Fibroblast of pulmonary artery (primary cell): ENCODE measurements at places on chromosomes 3 and 15.

GRCh38 chr15:99365242-99365641 lies 114.0 kb downstream of the LRRC28 start:
- no peak for DNase-seq

DNA sequence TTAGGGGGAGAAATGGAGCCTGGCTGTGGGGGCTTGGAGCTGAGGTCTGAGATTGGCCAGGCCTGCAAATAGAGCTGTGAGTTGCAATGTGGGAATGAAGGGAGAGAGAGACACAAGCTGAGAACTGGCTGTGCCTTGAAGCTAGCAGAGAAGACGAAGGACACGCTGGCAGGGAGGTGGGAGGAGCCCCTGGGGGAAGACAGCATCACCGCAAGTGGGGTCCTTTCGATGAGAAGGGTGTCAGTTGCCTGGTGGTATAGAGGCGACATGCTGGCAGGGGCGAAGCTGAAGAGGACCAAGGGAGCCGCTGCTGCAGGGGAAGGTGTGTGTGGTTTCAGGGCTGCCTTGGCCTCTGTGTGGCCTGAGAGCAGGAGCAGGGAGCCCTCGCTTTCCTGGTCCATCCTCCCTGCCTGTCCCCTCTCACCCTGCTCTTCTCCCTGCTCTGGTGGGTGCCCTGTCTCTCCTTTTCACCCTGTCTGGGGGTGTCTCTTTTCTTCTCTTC lies 5.5 kb downstream of the RHCG start:
- DNase-seq = no peak

DNA sequence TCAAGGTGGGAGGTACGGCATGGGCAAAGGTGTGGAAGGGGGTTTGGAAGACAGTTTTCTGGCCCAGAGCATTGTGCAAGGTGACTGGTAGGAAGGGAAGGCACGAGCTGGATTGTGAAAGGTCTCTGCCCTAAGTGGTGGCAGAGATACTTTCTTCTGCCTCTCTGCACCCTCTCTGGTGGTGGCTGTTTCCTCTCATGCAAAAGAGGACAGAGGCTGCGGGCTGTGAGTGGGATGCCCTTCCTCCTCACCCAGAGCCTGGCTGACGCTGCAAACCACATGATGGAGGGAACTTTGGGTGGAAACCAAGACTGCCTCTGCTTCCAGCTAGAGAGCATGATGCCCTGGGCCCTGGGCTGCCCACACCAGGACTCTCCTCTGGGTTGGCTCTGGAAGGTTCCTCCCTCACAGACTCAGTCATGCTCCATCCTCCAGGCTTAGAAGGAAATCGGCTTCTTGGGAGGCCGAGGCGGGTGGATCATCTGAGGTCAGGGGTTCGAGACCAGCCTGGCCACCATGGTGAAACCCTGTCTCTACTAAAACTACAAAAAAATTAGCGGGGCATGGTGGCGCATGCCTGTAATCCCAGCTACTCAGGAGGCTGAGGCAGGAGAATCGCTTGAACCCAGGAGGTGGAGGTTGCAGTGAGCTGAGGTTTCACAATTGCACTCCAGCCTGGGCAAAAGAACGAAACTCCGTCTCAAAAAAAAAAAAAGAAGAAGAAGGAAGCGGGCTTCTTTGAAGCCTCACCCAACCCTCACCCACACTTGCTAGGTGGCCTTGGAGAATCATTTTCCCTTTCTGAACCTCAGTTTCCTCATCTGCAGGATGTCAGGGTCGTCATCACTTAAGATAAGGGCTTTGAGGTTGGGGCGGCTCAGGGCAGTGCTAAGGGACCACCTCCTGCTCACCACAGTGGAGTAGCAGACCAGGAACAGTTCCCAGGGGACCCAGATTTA lies 8.3 kb downstream of the PSTPIP1 start:
- no peak for DNase-seq

GRCh38 chr15:89673165-89673512 lies 6.0 kb downstream of the PLIN1 start:
- DNase-seq = peak; percentile 31

DNA sequence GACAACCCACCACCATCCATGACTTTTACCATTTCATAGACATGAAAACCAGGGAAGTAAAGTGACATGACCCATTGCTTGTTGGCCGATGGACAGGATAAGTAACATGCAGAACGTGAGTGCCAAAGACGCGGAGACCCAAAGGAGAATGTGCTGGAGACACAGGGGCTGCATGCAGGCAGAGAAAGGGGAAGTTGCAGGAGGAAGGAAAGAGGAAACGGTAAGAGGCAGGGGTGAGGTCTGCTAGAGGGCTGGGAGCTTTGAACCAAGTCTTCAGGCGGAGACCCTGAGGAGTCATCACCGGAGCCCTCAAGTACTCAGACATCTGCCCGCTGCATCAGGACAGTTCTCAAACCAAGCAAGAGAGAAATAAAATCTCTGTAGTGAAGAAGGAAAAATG lies 34.9 kb downstream of the MAGEF1 start:
- DNase-seq = no peak

GRCh38 chr3:154458560-154458959 lies 28.6 kb upstream of the GPR149 start:
- no peak for DNase-seq

- peak; percentile 63 for DNase-seq
These were observed 46.6 kb downstream of the ZFAND6 start for GRCh38 chr15:80106051-80106450.

GRCh38 chr3:187909866-187910265 lies 164.6 kb upstream of the BCL6 start:
- no peak for DNase-seq

DNA sequence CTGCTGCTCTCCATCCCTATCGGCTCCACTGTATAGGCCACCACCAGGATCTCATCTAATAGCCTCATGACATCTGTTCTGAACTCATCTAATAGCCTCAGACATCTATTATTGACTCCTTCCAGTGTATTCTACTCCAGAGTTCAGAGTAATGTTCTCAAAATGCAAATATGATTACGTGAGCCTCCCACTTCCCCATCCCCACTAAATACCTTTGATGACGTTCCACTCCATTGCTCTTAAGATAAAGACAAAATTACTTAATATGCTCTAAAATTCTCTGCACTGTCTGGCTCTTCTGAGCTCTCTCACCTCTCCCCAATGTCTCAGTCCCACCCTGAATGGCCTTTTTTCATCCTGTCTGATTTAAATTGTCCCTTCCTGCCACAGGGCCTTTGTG lies 94.7 kb downstream of the SAMMSON start:
- no peak for DNase-seq

DNA sequence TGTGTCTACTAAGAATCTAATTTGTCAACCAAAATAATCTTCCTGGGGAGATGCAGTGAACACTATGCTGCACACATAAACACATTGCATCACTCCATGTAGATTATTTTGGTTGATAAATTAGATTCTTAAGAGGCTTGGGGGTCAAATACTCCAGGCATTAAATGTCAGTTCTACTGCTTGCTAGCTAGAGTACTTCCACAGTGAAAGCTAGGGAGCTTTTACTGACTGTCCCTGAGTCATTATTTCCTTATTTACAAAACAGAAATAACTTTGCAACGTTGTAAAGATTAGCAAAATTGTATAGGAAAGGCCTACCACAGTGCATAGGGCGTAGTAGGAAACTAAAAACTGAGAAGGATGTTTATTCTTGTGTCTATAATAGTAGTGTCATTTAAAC lies 12.9 kb upstream of the TMC3 start:
- no peak for DNase-seq

GRCh38 chr15:88509321-88509720 lies 37.2 kb downstream of the DET1 start:
- DNase-seq = no peak

GRCh38 chr3:109195815-109196214 lies 59.3 kb downstream of the C3orf85 start:
- DNase-seq = peak; percentile 57

DNA sequence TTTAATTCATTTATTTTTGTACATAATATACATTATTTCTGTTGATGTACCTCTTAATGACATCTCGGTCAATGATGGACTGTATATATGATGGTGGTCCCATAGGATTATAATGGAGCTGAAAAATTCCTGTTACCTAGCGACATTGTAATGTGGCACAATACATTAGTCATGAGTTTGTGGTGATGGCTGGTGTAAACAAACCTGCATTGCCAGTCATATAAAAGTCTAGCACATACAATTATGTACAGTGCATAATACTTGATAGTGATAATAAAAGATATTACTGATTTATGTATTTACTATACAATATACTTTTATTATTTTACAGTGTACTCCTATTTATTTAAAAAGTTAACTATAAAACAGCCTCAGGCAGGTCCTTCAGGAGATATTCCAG lies 15.1 kb downstream of the TTC14 start:
- DNase-seq = peak; percentile 10
